ENCODE measurements at places on chromosomes 1 and 21. TPM values are rescaled to one million over a fixed set of nuclear protein-coding genes. Genes with fewer than 3 reads are reported as not detected.

Gene DCST2
- total RNA-seq, result 0.35 TPM

Gene AGTRAP
- total RNA-seq, result 18.3 TPM

Gene C1orf226
- total RNA-seq, result 4.6 TPM

Gene NMNAT2
- 2.1 TPM for total RNA-seq

Gene F3
- 27.9 TPM for total RNA-seq

Gene TRIM46
- total RNA-seq, result 0.16 TPM

DNA sequence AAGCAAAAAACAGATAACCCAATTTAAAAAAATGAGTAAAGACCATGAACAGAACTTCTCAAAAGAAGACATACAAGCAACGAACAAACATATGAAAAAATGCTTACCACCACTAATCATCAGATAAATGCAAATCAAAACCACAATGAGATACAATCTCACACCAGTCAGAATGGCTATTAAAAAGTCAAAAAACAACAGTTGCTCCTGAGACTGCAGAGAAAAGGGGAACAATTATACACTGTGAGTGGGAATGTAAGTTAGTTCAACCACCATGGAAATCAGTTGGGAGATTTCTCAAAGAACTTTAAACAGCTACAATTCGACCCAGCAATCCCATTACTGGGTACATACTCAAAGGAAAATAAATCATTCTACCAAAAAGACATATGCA, 131.6 kb downstream of the PTGER3 start:
- DNase-seq, result no peak

- no peak for DNase-seq
These were observed 45.5 kb downstream of the GRIK3 start for GRCh38 chr1:36988741-36989193.

DNA sequence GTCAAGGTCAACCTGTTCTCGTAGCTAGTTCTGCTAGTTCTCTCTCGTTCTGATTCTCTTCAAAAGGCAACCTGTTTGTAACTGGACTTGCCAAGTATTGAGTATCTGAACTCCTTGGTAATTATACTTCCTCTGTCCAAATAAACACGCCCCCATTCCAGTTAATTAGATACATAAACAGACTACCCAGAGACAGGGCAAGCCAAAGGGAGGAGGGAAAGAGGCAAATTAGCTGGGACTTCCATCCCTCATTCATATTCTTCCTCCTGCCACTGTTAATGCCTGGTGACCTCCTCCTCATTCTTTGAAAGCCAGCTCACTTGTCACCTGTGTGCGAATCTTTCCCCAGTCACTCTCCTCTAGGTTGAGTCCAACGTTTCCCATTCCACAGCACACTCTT, 62.9 kb downstream of the LPAR3 start:
- no peak for DNase-seq

GRCh38 chr1:31064718-31065309, 703 bp downstream of the PUM1 start:
- no peak for DNase-seq

DNA sequence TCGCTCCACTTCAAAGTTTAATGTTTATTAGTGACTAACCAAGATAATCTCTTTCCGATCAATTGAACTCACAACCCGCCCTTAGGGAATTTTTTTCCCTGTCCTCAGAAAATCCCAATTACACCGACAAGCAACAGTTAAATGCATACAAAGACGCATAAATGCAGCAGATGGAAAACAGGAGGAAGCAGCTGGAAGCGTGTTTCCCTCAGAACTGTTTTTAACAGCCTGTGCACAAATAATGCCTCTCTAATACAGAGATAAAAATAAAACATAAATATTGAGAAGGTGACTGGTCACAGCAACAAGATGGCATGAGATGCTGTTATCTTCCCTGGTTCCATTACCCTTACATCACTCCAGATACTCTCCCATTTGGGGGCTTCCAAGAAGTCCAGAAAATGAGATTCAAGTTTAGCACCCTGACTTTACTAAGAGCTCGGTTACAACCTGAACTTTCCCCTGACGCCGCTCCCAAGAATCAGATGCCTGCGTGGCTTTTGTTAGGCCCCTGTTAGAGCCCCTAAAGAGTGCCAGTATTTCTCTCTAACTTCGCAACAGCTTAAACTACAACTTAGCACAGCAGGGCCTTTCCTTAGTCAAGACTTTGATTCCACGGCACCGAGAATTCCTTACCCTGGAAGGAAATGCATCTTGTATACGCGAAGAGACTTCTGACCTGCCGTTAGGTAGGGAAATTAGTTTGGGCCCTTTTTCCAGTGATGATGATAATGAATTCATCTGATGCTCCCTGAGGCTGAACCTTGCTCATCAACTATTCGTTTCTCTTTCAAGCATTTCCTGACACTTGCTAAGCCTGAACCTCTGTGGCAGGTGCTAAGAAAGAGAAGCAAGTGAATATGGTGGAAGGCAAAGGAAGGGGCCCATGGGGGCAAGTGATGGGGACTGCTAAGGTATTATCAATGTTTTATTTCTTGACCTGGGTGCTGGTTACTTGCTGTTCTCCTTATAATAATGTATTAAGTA, 137.7 kb upstream of the SMYD2 start:
- no peak for DNase-seq

DNA sequence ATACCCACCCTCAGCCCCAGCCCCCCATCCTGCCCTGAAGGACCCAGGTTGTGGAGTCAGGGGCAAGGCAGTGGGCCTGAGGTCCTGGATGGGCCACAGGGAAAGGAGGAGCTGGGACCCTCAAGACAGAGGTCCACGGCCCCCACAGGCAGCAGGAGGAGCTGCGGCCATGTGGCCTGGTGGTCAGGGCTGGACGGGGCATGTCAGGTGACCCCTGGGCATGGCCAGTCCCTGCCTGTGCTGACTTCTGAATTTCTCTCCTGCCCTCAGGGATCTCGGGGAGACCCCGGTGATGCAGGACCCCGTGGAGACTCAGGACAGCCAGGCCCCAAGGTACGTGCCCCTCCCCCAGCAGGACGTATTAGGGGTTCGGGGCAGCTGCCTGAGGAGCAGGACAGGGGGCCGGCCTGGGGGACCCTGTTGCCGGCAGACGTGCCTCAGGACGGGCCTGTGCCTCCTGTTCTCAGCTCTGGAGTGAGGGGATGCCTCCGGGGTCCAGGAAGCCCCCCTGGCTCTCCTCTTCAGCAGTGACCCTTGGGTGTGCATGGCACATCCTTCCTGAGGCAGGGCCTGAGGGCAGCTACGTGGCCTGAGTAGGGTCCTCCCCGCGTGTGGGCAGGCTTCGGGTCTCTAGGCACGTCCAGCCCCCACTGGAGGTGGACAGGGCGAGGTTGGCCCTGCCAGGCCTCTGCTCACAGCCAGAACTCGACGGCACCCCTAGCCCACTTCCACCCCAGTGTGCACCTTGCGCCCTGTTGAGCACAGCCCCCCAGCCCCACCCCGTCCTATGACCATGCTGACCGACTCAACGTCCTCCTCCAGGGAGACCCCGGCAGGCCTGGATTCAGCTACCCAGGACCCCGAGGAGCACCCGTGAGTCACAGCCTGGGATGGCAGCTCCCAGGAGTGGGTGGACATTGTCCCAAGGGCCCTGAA, 23.6 kb downstream of the COL6A2 start:
- no peak for DNase-seq

DNA sequence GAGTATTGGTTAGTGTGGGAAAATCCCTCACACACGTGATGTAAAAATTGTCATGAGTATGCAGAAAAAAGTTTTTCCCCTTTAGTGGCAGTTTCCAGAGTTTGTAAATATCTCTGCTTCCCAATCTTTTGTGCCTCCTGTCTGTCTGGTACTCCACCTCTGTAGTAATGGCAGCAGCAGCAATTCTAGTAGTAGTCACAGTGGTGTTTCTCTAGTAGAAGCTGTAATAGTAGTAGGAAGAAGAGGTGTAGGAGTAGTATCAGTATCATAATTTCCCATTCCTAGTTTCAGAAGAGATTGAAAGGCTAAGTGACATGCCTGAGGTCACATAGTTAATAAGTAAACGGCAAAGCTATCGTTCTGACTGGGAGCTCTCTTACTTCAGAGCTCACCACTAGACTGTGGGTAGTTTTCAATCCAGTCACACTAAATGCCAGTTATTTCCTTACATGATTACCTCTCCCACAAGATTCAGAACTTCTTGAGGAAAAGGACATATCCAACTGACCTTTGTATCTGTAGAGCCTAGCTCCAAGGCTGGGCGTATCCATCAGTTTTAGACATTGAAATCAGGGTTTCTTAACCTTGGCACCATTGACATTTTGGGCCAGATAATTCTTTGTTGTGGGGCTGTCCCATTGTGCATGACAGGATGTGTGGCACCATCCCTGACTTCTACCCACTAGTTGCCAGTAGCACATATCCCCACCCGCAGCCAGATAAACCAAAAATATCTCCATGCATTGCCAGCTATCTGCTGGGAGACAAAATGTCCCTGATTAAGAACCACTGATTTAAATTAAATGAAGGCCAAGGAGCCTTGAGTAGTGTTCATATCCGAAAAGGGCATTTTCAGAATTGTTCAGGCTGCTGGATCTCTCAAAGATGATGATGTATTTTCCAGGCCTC, 135.9 kb downstream of the FGGY start:
- DNase-seq, result no peak

DNA sequence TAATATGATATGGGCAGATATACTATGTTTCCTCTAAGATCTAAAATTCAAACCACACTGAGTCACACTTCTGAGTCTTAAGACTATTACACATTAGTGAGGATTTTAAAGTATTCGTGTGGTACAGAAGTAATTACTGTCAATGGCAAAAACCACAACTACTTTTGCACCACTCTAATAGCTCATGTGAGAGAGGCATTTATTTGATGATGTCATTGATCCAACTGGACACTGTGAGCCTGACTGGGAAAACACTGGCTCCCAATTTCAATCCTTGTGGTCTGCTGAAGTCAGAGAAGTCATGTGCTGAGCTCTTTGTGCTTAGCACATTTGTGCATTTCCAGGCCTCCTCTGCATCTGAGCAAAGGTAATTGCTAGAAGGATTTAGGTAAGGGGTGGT, 377.8 kb downstream of the USH2A start:
- DNase-seq, result no peak

- no peak for DNase-seq
These were observed 2.2 kb upstream of the HSD3B1 start for GRCh38 chr1:119504831-119505230.

DNA sequence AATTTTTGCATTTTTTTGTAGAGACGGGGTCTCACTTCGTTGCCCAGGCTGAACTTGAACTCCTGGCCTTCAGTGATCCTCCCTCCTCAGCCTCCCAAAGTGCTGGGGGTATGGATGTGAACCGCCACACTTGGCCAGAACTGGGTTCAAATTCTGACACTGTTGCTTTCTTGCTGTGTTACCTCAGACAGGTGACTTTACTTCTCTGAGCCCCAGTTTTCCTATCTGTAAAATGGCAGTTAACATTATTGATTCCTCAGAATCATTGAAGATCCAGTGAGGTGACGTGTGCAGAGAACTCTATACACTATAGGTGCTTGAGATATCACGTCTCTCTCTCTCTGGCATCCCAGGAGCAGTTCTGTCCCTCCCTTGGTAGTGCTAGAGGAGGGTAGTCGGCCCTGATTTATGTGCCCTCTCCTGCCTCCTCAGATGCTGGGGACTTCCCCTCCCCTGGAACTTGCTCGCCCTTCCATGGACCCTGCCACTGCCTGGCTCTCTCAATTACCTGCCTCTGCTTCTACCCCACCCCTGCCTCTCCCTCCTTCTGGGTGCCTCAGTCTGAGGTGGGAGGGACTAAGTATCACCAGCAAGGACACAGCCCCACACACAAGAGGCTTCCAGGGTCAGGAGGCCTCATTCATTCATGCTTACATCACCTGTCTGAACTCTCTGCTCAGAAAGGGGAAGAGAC, 2.8 kb upstream of the HPCA start:
- no peak for DNase-seq

GRCh38 chr1:6367381-6368012, 26.1 kb downstream of the ACOT7 start:
- no peak for DNase-seq

DNA sequence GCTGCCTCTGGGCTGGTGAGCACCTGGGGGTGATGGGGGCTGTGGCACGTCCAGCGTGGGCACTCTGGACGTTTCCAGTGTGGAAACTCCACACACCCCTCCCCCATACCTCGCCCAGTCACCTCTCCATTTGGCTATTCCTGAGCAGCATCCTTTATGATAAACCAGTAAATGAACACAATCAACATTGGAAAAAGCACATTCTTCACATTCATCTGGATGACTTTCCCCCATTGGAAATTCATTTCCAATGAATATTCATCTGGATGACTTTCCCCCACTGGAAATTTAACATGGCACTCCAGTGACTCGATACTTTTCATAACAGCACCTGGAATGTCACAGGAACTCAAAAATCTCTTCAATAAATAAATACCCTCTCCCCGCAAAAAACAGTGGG, 104.8 kb upstream of the KRTAP19-8 start:
- no peak for DNase-seq

DNA sequence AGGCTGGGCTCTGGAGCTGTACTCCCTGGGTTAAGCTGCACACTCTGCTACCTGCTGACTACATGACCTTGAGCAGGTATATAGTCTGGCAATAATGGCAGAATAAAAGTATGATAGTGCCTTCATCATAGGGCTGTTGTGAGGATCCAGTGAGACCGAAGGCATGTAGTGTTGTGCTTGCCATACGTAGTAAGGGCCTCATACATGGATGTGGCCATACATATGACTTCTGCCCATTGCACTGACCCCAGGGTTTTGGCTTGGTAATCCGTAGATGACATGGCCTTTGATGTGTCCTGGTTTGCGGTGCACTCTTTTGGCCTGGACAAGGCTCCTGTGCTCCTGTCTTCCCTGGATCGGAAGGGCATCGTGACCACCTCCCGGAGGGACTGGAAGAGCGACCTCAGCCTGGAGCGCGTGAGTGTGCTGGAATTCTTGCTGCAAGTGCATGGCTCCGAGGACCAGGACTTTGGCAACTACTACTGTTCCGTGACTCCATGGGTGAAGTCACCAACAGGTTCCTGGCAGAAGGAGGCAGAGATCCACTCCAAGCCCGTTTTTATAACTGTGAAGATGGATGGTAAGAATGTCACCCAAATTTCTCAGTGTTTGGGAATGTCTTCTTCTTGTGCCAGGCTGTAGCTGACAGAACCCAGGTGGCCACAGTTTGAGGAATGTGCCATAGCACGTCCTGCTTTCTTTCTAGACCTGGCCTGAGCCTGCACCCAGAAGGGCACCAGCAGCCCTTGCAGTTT, 17.0 kb upstream of the CD101 start:
- no peak for DNase-seq

DNA sequence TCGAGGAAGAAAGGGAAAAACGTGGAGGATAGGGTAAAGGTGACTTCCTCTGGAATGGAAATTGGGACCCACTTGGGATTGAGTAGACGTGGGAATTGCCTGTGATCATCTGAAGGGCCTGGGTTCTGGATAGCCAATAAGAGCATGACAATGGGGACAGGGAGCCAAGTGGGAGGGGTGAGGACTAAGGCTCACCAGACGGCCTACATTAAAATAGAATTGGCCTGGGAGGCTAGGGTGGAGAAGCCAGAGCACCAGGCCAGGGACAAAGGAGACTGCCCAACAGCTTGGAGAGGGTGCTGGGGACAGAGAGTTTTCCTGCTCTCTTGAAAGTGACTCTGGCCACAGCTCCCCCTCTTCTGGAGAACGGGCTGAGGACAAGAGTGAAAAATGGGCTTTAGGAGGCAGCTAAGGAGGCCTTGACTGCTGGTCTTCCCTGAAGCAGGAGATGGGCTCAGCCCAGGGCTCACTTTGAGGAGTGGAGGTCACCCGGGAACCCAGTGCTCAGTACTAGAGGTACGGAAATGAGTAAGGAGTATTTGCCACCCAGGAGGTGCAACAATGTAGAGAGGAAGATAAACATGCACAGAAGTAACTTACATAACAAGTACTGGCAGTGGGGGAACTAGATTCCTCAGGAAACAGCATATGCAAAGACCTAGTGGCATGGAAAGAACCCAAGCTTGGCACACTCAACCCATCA, 18.8 kb downstream of the INKA2 start:
- DNase-seq, result peak; percentile 72

- DNase-seq, result no peak
These were observed 111.4 kb upstream of the CDC42BPA start for GRCh38 chr1:227429447-227430359.
